Stimulated activated CD4-positive, alpha-beta T cell treated with anti-CD3 and anti-CD28 coated beads, Interleukin-15, amount 100 ng/mL, for 24 hours (primary cell): ENCODE measurements at places on chromosomes 12 and 14.

DNA sequence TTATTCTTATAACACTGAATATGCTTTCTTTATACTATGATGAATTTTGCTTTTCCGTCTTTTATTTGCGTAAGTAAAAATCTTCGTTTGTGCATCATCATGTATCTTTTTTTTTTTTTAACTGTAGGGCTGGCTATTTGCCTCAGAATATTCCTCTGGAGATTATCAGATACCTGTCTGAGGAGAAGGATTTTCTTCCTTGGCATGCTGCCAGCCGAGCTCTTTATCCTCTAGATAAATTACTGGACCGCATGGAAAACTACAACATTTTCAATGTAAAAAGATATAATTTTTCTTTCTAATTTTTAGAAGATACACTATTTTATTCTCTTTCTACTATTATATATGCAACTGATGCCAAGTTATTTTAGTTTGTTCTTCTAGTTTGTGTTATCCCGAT lies 346.6 kb downstream of the TRHDE start:
- no peak for DNase-seq

- no peak for DNase-seq
Observed at GRCh38 chr14:56559182-56559581, 20.4 kb upstream of the TMEM260 start.

DNA sequence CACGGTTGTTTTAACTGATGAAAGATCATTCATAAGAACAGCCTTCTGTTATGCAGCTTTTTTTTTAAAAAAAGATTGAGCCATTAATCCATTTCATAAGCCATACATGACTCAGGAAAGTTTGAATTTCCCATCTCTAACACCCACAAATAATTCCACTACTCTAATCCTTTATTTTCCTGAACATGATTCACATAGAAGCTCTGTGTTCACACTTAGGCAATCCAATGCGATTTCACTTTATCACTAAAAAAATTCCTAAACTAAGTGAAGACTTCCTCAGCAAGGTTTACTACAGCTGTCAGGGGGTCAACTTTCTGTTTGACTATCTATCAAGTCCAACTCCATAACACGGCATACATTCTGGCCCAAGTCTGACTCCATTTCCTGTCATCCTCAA lies 25.9 kb downstream of the PKP2 start:
- DNase-seq, result no peak

DNA sequence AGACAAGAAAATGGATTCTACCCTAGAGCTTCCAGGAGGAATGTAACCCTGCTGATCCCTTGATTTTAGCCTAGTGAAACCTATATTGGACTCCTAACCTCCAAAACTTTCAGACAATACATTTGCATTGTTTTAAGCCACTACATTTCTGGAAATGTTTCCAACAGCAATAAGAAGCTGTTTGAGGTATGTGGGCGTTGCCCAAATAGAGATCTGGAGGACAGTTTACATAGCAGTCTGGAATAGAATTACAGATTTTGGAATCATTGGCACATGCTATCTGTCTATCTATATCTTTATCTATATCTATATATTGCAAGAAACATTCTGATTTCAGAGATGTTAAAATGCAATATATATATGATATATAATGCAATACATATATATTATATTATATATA lies 42.4 kb upstream of the EGLN3 start:
- no peak for DNase-seq

- no peak for DNase-seq
Observed at GRCh38 chr12:108823804-108824203, 33.6 kb downstream of the SSH1 start.

- peak; percentile 21 for DNase-seq
Observed at GRCh38 chr14:64800000-64800399, 79.7 kb downstream of the SPTB start.

GRCh38 chr12:68224613-68225285 lies 861 bp downstream of the IL26 start:
- no peak for DNase-seq

DNA sequence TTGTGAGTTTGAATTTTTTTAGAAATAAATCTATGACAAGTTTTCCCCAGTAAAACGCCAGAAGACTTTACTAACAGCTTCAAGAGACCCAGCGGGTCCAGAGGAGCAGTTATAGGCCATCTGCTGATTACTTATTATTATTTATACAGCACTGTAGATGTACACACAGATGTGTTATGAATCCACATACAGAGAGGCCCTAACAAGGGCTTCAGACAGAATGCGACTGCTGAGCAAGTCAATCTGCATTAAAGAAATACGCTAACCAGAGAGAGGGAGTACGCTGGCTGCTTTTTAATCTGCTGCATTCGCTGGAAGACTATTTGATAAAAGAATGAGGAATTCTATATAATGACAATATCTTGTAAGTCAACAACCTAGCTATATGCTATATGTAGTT lies 32.5 kb downstream of the ATF7 start:
- DNase-seq, result no peak

DNA sequence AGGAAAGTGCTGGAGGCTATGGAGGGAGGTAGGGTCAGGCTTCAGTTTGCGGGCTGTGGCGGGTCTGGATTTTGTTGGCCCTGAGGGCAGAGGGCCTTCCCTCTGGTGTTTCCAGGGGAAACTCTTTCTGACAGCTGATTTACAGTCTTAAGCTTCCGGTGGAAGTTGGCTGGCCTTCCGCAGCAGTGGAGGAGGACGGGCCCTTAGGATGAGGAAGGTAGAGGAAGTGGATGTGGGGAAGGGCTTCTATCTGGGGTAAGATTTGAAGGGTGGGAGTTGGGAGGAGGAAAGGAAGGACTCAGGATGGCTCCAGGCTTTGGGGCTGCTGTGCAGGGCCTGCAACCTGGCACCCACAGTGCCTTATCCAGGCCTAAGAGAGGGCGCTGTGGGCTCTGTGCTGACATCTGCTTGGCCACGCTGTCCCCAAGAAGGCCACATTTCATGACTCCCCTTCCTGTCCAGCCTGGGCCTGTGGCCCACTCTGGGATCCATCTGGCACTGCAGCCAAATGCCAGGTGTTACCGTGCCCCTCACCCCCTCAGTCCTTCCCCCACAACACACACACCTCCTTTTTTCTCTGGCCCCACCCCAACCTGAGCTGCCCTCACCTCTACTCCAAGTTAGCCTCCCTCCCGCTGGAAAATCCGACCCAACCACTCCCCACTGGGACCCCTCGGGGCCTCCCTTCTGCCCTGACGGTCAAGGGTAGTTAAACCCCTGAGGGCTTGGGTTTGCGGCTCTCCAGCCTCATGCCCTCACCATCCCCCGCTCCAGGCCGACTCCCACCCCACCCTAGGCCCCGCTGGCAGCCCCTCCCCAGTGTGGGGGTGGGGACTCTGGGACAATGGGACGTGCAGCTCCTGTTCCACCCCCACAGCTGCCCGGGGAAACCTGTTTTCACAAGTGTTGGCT lies 7.7 kb upstream of the PPP1R13B start:
- DNase-seq, result no peak

DNA sequence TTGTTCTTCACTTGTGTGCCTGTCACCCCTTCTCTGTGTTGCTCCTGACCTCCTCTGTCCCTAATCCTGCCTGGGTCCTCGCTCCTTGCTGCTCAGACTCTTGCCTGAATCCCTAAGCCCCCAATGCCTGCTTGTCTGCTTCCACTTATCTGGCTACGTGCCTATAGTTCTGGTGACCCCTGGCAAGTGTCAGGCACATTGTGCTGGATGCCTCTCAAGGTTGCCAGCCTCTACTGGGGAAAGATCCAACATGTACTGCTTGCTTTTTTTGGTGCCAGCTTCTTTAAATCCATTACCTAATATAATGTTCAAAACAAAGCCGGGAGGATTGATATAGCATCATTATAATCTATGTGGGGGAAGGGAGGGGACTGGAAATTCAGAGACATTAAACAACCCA lies 448.0 kb upstream of the CCDC196 start:
- no peak for DNase-seq

DNA sequence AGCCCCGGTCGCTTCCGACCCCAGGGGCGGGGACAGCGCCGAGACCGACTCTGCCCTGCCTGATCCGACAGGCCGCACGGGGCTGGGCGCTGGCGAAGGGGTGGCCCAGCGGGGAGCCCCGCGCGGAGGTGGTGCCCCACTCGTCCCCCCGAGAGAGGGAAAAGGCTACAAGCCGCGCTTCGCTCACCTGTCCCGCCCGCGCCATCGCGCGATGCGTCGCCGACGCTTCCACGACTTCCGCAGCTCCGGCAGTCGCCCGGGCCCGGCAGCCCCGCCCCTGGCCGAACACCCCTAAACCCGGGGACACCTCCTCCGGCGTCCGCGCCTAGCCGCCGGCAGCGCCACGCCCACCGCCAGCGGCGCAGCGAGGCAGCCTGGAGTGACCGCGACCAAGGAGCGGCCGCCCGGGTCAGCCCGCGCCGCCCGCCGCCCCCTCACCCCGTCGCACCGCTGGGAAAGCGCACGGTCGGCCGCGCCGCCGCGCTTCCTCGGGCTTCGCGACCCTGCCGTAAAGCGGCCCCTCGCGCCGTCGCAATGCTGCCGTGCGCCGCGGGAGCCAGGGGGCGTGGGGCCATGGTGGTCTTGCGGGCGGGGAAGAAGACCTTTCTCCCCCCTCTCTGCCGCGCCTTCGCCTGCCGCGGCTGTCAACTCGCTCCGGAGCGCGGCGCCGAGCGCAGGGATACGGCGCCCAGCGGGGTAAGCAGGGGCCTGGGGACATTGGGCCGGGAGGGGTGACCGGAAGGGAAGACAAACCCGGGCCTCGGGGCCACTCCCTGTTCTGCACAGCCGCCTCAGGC lies at the start of the genes BAG5 and COA8:
Gene BAG5, minus strand, starts transcription at position 229 of the 797 bp plus-strand sequence. CDS start 1,493 bp downstream, outside the sequence.
Gene COA8, plus strand, starts transcription at position 532 of the 797 bp plus-strand sequence. Its CDS starts 42 bp downstream, at position 574.
- peak; percentile 91 for DNase-seq

DNA sequence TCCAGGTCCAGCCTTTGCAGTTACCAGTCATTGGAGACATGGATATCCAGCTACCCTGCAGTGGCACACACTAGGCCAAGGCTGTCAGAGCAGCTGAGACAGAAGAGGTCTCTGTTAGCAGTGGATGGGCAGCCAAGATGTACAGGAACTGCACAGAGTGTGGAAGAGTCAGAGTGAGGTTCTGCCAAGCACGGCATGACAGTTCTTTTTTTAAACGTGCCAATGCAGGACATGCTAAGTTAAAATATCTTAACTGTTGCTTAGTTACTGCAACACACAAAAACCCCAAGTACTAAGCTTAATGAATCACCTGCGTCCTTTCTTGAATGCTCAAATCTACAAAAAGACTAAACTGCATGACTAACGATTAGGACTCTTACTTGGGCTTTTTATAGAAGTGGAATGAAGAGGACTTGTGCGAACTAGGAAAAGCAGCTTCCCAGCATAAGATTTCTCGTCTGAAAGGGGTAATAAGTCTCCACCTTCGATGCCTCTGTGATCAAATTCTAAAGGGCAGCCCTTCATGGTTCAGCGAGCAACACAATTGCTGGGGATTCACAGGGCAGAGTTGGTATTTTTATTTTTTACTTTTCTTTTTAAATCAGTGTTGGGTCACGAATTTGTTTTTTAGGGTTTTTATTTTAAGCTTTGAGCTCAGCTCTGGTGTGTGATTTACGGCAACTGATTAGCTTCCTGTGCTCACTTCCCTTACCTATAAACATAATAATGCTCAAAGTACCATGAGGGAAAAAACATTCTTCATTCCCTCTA lies 20.6 kb downstream of the MAPK1IP1L start:
- DNase-seq, result peak; percentile 34

- no peak for DNase-seq
Observed at GRCh38 chr12:30756074-30756473, 1.3 kb upstream of the CAPRIN2 start.

DNA sequence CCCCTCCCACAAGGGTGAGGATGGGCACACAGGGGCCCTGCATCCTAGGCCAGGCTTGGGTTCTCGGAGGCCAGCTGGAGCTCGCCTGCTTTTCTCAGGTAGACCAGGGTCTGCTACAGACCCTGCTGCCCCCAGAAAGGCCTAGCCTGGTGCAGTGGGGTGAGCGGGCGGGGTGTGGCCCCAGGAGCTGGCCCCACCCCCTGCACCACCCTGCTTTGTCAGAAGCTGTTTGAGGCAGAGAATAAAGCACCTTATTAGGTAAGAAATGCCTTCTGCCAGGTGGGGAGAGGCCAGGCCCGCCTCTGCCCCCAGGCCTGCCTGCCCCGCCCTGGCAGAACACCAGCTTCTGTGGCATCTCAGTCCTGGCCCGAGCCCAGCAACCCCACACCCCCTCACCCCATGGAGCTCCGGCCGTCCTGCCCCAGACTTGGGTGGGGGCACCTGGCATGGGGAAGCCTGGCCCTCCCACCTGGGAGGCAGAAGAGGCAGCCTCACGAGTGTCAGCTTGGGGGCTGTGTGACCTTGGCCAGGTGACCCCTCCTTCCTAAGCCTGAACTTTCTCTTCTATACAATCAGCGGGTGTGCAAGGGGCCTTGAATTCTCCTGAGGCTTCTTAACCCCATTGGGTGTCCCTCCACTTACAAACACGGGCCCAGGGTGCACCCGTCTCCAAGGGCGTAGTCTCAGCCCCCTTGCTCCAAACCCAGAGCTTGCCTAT lies 43.2 kb downstream of the KRT80 start:
- no peak for DNase-seq

GRCh38 chr12:71335151-71335962 lies 104.2 kb upstream of the LGR5 start:
- DNase-seq, result no peak

DNA sequence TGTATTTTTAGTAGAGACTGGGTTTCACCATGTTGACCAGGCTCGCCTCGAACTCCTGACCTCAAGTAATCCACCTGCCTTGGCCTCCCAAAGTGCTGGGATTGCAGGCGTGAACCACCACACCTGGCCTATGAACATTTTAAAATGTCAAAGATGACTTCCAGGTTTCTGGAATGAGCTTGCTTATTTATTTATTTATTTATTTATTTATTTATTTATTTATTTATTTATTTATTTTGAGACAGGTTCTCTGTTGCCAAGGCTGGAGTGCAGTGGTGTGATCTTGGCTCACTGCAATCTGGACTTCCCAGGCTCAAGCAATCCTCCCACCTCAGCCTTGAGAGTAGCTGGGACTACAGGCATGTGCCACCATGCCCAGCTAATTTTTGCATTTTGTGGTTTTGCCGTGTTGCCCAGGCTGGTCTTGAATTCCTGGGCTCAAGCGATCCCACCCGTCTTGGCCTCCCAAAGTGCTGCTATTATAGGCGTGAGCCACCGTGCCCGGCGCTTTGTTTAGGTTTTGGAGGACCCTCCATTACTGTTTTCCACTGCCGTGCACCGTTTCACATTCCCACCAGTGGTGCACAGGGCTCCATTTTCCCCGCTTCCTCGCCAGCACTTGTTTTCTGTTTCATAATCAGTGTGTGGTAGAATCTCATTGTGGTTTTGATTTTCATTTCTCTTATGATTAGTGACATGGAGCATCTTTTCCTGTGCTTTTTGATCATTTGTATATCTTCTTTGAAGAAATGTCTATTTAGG lies 6.4 kb upstream of the CFAP251 start:
- peak; percentile 53 for DNase-seq
